ENCODE measurements at places on chromosomes 5 and 9.

- no peak for DNase-seq
Observed at GRCh38 chr5:168531987-168532864, 3.1 kb downstream of the FBLL1 start.

DNA sequence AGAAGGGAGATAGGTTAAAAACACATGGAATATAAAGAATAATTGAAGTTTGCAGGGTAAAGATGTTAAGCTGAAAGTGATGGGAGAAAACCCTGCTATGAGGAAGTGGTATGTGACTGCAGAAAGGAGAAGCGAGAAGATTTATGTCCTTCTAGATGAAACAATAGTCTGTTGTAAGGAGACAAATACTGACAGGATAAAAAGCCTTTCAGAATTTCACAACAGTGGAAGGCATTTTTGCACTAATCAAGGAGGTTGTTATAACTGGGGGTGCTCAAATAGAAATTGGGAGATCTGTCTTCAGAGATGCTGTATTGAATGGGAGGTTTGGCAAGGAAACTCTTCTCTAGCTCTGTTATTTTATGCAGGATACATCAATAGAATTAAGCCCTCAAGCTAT is 69.6 kb downstream of the NMUR2 start:
- no peak for DNase-seq

DNA sequence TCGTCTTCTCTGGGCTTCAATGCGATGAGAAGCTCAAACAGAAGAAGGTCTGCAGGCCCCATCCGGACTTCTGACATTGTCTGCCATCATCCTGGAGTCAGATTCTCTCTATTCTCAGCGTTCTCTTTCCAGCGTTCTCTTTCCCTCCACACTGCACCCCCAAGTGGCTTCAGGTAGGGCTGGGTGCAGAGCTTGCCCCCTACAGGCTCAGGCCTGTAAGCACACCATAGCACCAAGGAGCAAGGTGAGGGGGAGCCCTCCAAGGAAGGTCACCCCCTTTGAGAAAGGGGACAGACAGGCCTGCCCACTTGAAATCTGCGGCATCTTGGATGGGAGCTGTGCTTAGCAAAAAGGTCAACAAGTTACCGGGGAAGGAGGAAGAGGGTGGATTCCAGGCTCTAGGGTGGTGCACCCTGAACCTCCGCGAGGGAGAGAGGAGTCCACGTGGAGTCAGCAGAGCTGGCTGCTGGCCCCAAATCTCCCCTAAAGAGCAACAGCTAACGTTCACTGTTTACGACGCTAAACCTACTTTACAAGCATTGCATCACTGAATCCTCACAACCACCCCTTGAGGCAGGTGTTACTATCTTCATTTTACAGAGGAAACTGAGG is 27.5 kb downstream of the GPX3 start:
- DNase-seq: no peak

DNA sequence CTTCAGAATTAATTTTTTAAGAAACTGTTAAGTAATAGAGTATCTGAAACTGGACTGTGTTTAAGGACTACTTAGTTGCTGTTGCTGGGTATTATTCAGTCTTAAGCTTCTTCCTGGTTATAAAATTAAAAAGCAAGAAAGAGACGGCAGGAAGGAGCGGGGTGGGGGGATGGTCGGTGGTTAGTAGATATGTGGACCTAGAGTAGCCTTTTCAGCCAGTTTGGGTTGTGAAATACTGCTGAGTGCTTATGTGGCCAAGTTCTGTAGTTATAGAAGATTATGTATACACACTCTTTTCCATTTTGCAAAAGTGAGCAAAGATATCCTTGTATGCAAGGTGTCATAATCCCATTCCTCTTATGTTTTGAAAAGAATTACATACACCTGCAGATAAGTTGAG is 28.5 kb downstream of the TRIO start:
- no peak for DNase-seq

GRCh38 chr5:3517348-3517747 is 78.3 kb upstream of the IRX1 start:
- no peak for DNase-seq

- no peak for DNase-seq
Observed at GRCh38 chr5:51988634-51989033, 605.4 kb downstream of the ISL1 start.

DNA sequence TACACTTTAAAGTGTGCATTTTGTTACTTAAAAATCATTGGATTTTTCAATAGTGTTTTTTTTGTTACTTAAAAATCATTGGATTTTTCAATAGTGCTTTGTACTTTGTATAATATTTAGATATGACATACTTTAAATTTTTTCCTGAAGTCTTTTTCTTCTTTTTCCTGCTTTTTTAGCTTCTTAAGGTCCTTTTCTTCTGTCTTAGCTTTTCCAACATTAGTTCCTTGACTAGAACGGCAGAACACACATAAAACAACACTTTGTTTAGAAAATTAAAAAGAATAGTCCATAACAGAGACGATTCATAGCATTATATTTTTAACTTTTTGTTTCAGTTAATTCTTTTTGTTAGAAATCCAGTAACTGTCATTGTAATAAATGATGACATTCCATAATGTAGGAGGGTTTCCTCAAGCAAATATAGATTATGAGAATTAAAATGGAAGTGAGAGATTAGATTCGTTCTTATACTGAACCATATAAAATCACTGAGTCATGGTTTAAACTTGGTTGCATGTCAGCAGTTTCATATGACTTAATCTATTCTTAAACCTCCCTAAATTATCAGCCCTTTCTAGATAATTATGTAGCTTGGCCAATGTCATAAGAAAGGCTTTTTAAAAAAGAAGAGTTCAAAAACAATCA is 45.3 kb upstream of the RICTOR start:
- DNase-seq: no peak

GRCh38 chr5:142298789-142299188 is 26.0 kb downstream of the SPRY4 start:
- DNase-seq: no peak

DNA sequence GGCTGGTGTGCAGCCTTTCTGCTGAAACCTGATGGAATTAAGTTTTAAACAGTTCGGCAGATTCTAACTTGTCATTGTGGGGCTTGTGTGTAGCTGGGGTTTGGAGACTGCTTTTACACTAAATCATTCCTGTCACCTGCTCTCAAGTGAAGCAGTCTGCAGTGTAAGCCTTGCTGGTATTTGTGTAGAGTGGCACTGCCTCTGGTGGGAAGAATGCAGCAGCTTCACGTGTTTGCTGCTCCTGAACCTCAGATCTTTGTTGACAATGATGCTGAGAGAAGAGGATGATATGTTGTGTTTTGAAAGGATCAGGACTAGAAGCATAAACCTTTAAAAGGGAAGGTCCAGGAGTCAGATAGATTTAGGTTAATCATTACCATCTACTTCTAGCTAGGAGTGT is 88.1 kb downstream of the KDM4C start:
- DNase-seq: no peak

DNA sequence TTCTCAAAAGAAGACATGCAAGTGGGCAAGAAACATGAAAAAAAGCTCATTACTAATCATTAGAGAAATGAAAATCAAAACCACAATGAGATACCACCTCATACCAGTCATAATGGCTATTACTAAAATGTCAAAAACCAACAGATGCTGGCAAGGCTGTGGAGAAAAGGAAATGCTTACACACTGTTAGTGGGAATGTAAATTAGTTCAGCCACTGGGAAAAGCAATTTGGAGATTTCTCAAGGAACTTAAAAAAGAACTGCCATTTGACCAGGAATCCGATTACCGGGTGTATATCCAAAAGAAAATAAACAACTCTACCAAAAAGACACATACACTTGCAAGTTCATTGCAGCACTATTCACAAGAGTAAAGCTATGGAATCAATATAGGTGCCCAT is 595.4 kb upstream of the RIOK2 start:
- DNase-seq: no peak

GRCh38 chr5:150209099-150209635 is 19.3 kb downstream of the SLC6A7 start:
- no peak for DNase-seq

DNA sequence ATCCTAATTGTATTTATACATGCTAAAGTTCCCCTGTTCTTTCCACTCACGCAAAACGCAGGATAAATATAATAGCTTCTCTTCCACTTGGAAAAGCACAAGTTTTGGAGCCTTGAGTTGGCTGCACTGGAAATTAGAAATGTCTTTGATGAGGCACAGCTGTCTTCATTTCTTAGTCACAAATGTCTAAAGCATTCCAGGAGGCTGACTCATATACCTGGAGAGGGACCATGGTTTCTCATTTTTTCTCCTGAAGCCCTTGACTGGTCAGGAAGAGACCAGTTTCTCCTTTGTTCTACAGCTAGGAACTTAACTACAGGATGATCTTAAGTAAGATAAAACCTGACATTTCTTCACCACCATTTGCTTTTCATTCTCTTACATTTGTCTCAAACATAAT is 16.2 kb downstream of the MTX3 start:
- no peak for DNase-seq

- no peak for DNase-seq
Observed at GRCh38 chr5:127671218-127671617, 22.3 kb downstream of the CTXN3 start.

- DNase-seq: no peak
Observed at GRCh38 chr9:92988215-92988768, 41.0 kb downstream of the FGD3 start.

- no peak for DNase-seq
Observed at GRCh38 chr5:21154526-21154925, 1166.5 kb upstream of the CDH18 start.

DNA sequence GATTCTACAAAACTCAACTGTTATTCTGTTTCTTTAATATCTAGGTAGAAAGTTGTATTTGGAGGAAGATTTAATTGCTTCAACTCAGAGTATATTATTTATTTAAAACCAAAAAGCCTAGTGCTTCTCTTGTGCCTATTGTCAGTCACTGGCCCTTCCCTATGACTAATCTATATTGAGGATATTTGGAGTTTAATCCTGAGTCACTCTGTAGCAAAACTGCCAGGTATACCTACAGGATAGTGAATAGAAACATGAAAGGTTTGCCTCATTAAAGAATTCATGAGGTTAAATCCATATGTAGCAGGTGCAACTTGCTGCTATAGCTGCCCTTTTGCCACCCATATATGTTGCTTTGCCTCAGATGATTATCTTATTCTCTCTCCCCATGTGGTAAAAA is 15.1 kb downstream of the PLK2 start:
- DNase-seq: no peak

- DNase-seq: no peak
Observed at GRCh38 chr5:1034986-1035385, 26.4 kb downstream of the NKD2 start.

- DNase-seq: no peak
Observed at GRCh38 chr5:175254155-175254554, 189.8 kb downstream of the DRD1 start.

GRCh38 chr9:137099231-137099630 is 12.4 kb downstream of the MAN1B1 start:
- no peak for DNase-seq

DNA sequence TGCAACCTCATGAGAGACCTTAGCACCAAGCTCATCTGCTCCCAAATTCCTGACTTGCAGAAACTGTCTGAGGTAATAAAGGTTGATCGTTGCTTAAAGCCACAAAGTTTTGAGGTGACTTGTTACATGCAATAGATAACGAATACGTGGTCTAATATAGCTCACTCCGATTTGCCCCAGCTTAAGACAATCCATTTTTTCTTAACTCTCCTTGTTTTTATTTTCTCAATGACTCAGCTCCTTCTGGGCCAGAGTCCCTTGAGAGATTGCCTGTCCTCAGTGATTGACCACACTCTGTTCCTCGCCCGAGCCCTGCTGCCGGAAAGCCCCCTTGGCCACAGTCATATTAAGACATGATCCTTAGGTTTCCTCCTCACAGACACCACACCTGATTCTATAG is 63.7 kb upstream of the FANCC start:
- DNase-seq: peak; percentile 22

DNA sequence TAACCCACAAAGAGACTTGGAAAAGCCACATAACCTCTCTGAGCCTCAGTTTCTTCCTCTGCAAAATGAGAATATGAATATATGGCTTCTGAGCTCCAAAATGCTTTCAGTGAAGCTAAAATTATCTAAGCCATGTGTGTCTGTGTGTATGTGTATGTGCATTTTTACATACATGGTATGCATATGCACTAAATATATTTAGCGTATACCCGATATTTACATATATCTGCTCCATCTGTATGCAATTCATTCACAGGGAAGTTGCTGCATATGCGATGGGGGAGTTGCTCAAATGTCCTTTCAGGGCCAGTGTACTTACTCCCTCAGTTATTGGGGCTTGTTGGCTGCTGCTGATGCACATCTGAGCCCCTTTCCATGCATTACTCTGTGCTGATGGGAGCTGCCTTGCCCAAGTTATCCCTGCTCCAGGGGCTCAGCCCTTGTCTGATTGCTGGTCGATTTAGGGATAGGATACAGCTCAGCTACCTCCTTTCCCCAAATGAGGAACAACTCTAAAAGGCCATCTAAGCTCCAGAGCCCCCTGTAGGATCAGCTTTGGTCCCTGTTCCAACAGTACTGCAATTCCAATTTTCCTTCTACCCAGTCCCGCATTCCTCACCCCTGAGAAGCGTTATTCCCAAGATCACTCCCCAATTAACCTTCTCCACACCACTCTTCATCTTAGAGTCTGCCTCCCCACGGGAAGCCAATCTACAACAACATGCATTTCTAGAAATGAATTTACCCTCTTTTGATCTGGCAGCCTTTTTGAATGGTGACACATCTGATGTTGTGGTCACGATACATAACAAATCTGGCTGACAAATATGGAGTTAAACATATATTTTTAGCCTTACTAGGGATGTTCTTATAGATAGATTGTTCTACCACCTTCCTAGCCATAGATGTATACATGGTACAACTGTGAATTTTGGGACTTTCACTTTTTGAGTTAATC is 15.9 kb downstream of the RHOBTB3 start:
- no peak for DNase-seq

DNA sequence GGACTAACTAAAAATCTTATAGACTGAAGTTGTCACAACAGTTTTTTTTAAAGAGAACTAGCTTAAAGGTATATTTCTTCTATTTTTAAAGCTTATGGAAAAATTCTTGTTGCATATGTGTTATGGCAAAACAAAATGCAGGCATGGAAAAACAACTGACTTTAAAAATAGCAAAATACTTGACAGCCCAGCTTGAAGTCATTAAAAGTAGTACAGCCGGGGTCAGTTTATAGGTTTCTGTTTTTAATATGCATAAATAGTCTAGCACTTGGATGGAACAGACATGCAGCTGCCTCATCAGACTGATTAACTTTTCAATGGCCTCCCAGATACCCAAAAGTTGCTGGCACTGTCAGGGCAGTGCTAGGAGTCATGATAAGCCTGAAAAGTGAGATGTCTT is 22.3 kb upstream of the ARL15 start:
- no peak for DNase-seq

GRCh38 chr5:172638209-172638768 is 2.8 kb upstream of the NEURL1B start:
- DNase-seq: no peak

DNA sequence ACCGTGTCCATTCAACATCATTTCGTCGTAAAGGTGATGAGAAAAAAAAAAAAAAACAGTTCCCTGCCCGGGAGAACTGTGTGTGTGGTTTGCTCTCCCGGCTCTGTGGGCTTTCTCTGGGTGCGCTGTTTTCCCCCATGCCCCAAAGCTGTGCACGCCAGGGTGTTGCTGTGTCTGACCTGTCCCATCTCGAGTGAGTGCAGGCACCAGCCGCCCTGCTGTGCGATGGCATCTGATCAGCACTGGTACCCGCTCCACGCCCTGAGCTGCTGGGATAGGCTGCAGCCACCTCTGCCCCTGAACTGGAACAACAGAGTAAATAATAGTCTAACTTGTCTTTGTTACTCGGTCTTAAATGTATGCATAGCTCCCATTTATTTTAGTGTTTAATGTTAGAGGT is 33.3 kb downstream of the CEP72 start:
- no peak for DNase-seq

Data from H1 (cell line).